NCI-H2081 (cell line): ENCODE measurements at places on chromosomes 7 and 10.

- no peak for DNase-seq
These were observed 58.6 kb upstream of the FEZF1 start for GRCh38 chr7:122363144-122363543.

DNA sequence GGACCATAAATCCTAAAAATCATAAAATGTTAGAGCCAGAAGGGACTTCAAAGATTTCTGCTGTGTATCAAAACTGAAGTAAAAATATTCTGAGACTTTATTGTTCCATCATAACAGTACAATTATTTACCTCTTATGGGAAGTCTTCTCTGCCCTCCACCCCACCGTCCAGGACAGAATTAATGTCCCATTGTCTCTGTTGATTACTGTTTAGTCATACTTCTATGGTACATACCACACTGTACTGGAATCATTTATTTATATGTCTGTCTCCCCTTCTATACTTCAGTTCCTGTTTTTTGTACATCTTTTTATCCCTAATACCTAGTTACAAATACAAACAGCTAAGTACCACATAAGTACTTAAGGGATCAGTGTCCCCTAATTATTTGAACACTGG, 91.4 kb upstream of the CAPZA2 start:
- DNase-seq = no peak

DNA sequence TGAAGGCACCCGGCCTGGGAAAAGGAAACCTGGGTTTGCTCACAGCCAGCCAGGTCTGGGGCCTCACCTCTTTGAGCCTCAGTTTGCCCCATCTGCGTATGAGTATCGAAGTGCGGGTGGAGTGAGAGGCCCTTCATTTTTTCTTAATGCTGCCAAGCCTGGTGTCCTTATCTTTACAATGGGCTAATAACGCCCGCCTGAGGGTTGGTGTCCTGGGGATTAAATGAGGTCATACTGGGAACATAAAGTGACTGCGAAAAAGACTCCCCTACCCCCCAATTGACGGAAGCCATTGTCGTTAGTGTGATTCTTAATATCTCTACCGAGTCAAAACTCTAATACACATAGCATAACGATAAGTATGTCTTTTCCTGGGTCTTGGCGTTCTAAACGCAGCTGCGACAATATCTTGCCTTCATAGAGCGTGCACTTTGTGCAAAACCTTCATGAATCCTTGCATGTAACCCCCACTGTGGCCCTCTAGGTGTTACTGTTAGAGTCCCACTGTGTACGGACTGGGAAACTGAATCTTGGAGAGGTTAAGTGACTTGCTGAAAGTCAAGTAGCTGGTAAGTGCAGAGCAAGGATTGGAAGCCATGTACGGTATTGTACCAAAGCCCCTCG, 11.4 kb upstream of the GRB10 start:
- no peak for DNase-seq

GRCh38 chr7:104045183-104045582, 55.7 kb upstream of the RELN start:
- no peak for DNase-seq

DNA sequence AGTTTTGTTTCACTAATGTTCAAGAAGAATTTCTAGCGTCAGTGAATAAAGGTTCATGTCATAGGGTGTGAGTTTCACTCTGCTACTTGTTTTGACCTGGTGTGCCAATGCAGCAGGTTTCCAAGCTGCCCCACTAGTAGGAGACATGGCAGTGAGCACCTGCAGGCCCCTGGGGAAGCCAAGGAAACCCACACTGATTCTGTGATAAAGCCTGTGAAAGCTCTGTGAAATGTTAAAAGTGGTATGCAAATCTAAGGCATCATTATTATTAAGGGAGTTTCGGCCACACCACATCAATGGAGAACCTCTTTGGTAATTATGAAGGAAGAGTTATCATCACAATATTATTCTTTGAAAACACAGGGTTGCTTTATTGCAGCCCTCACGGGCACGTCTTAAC, 46.4 kb downstream of the ABCB5 start:
- no peak for DNase-seq

DNA sequence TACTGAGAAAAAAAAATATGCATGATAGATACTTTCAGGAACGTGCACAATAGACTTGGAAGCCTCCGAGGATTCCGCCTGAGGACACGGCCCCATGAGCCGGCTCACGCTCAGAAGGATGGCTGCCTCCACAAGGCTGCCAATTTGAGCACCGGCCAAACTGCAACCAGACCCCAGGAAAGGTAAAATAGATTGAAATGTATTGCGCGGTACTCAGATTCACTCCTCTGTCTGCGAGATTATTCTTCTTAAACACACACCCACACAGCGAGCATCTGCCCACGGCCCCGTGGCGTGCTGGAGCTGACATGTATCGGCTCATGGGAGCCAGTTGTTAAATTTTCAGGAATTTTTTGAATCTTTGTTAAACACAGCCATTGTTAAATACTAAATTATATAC, 653.2 kb upstream of the MKI67 start:
- DNase-seq = no peak

DNA sequence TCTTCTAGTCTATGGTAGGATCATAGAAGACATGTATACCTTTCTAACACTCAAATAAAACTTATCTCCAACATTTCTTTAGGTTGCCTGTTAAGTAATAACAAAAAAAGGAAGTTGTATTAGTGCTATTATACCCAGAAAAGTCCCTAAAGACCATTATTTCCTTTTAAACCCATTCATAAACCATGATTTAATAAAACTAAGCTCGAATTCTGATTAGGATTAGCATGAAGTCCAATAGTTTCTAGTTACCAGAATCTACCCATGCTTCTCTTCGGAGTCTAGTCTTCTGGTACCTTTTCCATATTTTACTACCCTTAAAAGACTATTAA, 62.7 kb downstream of the USP6NL start:
- no peak for DNase-seq

DNA sequence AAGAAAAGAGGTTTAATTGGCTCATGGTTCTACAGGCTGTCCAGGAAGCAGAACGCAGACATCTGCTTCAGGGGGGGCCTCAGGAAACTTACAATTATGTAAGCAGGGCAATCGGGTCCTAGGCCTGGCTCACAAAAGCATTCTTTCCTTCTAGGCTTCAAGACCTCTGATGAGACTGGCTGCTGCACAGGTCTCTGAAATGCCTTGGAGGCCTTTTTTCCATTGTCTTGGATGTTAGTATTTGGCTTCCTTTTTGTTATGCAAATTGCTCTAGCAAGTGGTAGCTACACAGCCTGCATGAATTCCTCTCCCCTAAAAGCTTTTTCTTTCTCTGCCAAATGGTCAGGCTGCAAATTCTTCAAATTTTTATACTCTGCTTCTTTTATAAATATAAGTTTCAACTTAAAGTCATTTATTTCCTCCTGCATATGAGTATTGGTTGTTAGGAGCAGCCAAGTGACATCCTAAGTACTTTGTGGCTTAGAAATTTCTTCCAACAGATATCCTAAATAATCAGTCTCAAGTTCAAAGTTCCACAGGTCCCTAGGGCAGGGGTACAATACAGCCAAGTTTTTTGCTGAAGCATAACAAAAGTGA, 83.1 kb upstream of the SEMA3A start:
- DNase-seq = no peak

DNA sequence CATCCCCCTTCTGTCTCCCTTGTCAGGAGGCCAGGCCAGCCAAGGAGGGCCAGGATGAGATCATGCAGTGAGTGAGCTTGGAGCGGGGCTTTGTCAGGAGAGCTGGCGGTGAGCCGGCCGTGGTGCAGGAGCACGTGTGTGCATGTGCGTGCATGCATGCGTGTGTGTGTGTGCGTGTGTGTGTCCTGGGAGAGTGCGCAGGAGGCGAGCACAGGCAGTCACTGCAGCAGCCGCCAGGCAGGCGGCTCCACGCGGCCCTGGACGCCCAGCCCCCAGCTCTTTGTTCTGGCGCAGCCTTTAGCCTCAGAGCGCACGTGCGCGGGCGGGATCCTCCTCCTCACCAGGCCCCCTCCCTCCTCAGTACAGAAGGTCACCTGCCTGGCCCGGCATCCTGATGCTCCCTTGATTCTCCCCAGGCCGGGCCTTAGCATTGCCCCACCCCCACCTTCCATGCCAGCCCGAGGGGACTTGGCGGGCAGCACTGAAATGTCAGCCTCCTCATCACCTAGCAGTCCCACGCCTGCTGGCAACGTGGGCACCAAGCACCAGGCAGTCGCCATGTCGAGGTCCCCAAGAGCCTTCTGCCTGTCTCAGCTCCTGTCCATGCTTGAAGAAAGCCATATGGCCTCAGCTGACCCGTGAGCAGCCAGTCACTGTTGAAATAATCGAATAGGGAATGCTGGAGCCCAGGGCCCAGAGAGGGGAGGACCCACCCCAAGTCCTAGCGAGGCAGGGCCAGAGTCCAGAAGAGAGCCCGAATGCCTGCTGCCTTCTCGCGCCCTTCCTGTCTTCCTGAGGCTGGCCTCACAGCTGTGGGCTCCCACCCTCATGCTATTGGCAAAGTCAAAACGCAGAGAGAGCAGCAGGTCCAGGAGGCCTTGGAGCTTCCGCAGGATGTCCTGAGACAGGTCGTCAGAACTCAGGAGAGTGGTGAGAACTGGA, 125.9 kb upstream of the PPIF start:
- DNase-seq = no peak
